Fibroblast of the aortic adventitia (primary cell): ENCODE measurements at places on chromosomes 16 and 17.

- no peak for DNase-seq
These were observed 19.1 kb downstream of the MYH11 start for GRCh38 chr16:15837761-15838160.

GRCh38 chr16:78407191-78407590, 307.7 kb downstream of the WWOX start:
- no peak for DNase-seq

DNA sequence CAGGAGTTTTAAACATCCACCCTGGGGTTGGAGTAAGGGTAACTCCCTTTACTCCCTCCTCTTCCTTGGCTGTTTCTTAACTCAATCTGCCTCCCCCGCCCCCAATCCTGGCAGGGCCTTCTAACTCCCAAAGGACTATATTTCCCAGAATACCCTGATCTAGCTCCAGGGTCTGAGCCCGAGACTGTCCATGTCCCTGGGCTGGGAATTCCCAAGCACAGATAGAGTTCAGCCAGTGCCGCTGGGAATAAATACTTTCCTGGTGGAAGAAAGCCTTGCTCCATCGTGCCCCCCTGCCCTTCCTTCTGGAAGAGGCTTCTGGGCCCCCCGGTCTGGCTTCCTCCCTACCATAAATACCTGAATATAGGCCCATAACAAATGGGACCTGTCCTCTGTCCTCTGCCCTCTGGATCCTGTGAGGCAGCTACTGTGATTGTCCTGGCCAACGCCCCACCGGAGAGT, 10.2 kb downstream of the BAHCC1 start:
- DNase-seq: peak; percentile 98

DNA sequence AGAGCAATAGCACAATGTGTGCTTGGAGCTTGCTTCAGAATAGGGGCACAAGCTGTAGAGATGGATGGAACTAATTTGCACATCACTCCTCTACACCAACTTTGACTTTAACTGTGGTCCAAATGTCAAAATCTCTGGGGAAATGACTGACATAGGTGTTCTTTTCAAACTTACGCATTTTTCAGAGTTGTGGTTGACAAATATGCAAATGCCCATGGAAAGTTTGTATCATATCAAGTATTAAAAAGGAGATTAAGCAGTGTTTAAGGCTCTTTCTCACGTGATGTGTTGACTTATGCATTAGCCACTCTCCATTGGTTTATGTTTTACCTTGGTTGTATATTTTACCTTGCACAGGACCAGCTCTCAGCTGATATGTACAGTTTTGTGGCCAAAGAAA, 77.1 kb downstream of the ELAC2 start:
- no peak for DNase-seq

- peak; percentile 9 for DNase-seq
These were observed 585 bp downstream of the MLKL start for GRCh38 chr16:74700116-74700437.

DNA sequence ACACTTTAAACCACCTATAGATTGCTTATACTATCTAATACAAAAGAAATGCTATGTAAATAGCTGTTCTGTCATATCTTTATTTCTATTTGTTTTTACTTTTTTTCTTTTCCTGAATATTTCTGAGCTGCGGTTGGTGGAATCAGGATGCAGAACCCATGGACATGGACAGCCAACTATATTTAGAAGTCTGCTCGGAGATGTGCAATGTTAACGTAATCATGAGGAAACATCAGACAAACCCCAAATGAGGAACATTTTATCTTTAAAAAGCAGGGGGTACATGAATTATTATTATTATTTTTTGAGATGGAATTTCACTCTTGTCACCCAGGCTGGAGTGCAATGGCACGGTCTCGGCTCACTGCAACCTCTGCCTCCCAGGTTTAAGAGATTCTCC, 31.4 kb upstream of the GHDC start:
- no peak for DNase-seq

DNA sequence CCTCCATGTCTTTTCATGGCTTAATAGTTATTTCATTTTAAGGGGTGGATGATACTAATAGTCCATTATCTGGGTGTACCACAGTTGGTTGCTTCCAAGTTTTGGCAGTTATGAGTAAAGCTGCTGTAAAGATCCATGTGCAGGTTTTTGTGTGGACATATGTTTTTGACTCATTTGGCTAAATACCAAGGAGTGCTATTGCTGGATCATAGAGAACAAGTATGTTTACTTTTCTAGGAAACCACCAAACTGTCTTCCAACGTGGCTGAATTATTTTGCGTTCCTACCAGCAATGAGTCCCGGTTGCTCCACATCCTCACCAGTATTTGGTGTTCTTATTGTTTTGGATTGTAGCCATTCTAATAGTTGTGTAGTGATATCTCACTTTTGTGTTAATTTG, 181.9 kb downstream of the SPECC1 start:
- peak; percentile 78 for DNase-seq

DNA sequence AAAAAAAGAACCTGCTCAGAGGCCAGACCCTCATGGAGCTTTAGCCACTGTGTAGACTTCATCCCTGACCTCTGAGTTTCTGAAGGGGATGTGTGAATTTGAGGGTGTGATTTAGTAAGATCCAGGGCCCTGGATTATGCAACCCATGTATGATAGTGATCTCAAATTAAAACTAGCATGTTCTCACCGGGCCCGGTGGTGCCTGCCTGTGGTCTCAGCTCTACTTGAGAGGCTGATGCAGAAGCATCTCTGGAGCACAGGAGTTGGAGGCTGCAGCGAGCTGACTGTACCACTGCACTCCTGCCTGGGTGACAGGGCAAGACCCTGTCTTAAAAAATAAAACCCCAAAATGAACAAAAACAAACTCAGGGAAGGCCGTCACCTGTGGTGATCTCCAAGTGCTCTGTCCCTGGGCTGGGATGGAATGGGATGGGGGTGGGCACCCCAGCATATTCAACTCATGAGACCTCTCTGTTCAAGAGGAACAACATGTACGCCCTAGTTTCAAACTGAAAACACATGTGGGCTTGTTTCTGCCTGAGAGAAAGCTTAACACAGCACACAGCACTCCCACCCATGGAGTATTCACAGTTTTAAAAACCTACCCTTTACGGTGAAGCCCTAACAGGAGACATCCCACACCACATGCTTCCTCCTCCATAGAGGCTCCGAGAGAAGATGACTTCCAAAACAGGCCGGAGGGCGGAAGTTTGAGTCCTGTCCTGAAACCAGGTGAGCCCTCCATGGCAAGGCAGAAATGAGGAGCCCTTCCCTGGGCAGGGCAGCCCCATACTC, 30.1 kb downstream of the GNPTG start:
- no peak for DNase-seq

GRCh38 chr16:2171601-2172178, 16.1 kb downstream of the TRAF7 start:
- DNase-seq: no peak
